Esophagus (tissue), 2 donors: ENCODE measurements at places on chromosomes 11 and 22. TPM values are rescaled to one million over a fixed set of nuclear protein-coding genes. Genes with fewer than 3 reads are reported as not detected.

The KLHDC7B gene
- 0.12 TPM for polyA plus RNA-seq

The INS gene
- 3.3 TPM for polyA plus RNA-seq

The SLC6A5 gene
- polyA plus RNA-seq, result not detected

The MRPL40 gene
- polyA plus RNA-seq, result 27.9 TPM

The RAB6A gene
- polyA plus RNA-seq, result 59.4 TPM

The KCNJ11 gene
- 0.67 TPM for polyA plus RNA-seq

The OVCH2 gene
- 0.14 TPM for polyA plus RNA-seq

The OR51B5 gene
- not detected for polyA plus RNA-seq

The USH1C gene
- polyA plus RNA-seq, result 0.08 TPM

The OR4D5 gene
- not detected for polyA plus RNA-seq

The ZNF70 gene
- 0.40 TPM for polyA plus RNA-seq

The SEPTIN3 gene
- polyA plus RNA-seq, result 0.11 TPM

The SLC17A6 gene
- not detected for polyA plus RNA-seq

The FOLR1 gene
- polyA plus RNA-seq, result 0.94 TPM

The C11orf65 gene
- 0.31 TPM for polyA plus RNA-seq

The GUCY1A2 gene
- 0.04 TPM for polyA plus RNA-seq

The BATF2 gene
- 0.22 TPM for polyA plus RNA-seq

The RTN4R gene
- polyA plus RNA-seq, result 2.5 TPM

The MLC1 gene
- polyA plus RNA-seq, result 0.04 TPM

The TREH gene
- polyA plus RNA-seq, result 0.54 TPM

The GGTLC3 gene
- not detected for polyA plus RNA-seq

The OLFML1 gene
- polyA plus RNA-seq, result 1.2 TPM

The OR5B21 gene
- polyA plus RNA-seq, result not detected

The PISD gene
- 24.7 TPM for polyA plus RNA-seq

The PRG3 gene
- polyA plus RNA-seq, result not detected

The HEPHL1 gene
- 5.9 TPM for polyA plus RNA-seq

The SYT13 gene
- polyA plus RNA-seq, result 0.02 TPM

The UBQLN3 gene
- polyA plus RNA-seq, result not detected

The DEFB131B gene
- polyA plus RNA-seq, result not detected

The HIC2 gene
- 1.6 TPM for polyA plus RNA-seq

The EED gene
- polyA plus RNA-seq, result 11.7 TPM

The NXPE2 gene
- polyA plus RNA-seq, result not detected

The MMP27 gene
- polyA plus RNA-seq, result 0.07 TPM

The OR52A1 gene
- not detected for polyA plus RNA-seq

The TSPO gene
- polyA plus RNA-seq, result 791 TPM

The PTPN5 gene
- 0.47 TPM for polyA plus RNA-seq

The OR51B2 gene
- polyA plus RNA-seq, result not detected

The LRRC10B gene
- 0.04 TPM for polyA plus RNA-seq

The PACSIN3 gene
- polyA plus RNA-seq, result 55.6 TPM

The DDX25 gene
- 0.14 TPM for polyA plus RNA-seq

The CALCA gene
- not detected for polyA plus RNA-seq

The PYGM gene
- 1.7 TPM for polyA plus RNA-seq

The TMEM86A gene
- 0.78 TPM for polyA plus RNA-seq

The WNT7B gene
- polyA plus RNA-seq, result 6.6 TPM

The SULT4A1 gene
- not detected for polyA plus RNA-seq

The C11orf86 gene
- not detected for polyA plus RNA-seq

The KCNJ4 gene
- polyA plus RNA-seq, result not detected

The OR5A1 gene
- not detected for polyA plus RNA-seq

The TTC12 gene
- polyA plus RNA-seq, result 4.9 TPM

The TBC1D10A gene
- polyA plus RNA-seq, result 30.4 TPM

The TTC28 gene
- polyA plus RNA-seq, result 1.4 TPM

The WNT11 gene
- 0.20 TPM for polyA plus RNA-seq

The DCHS1 gene
- 1.7 TPM for polyA plus RNA-seq

The HIKESHI gene
- 21.7 TPM for polyA plus RNA-seq

The CABP4 gene
- 0.14 TPM for polyA plus RNA-seq

The KCNJ1 gene
- 0.10 TPM for polyA plus RNA-seq

The TIMP3 gene
- polyA plus RNA-seq, result 8.9 TPM

The SRRD gene
- 7.4 TPM for polyA plus RNA-seq

The STK33 gene
- polyA plus RNA-seq, result 0.92 TPM

The OR52H1 gene
- polyA plus RNA-seq, result not detected
